ENCODE measurements at places on chromosomes 1 and 21. TPM values are rescaled to one million over a fixed set of nuclear protein-coding genes. Genes with fewer than 3 reads are reported as not detected.

Gene EPHB2
- 45.0 TPM for total RNA-seq

Gene BMP8A
- total RNA-seq: 0.07 TPM

Gene DTL
- 21.7 TPM for total RNA-seq

Gene SPRR5
- total RNA-seq: not detected

Gene SNAP47
- total RNA-seq: 29.0 TPM

Gene RGS16
- 0.25 TPM for total RNA-seq

Gene ITGB2
- total RNA-seq: 0.55 TPM

Gene DNMT3L
- not detected for total RNA-seq

Gene IRF6
- total RNA-seq: 0.12 TPM

Gene OSCP1
- 5.8 TPM for total RNA-seq

Gene KCNQ4
- total RNA-seq: 0.18 TPM

Gene ZFP69B
- total RNA-seq: 1.7 TPM

Gene UBL4B
- total RNA-seq: not detected

Gene TMEM79
- total RNA-seq: 6.8 TPM

Gene THEM5
- not detected for total RNA-seq

Gene CHODL
- not detected for total RNA-seq

Gene SYTL1
- 0.77 TPM for total RNA-seq

Gene OR14K1
- total RNA-seq: not detected

Gene JAM2
- total RNA-seq: not detected

Gene CACHD1
- total RNA-seq: 1.5 TPM

Gene ATF6
- total RNA-seq: 12.1 TPM

Gene KIRREL1
- total RNA-seq: 34.8 TPM

Gene EPHA2
- 153 TPM for total RNA-seq

Gene STYXL2
- total RNA-seq: not detected

Gene HMCN1
- 0.02 TPM for total RNA-seq

Gene NR5A2
- 5.2 TPM for total RNA-seq

Gene SELL
- total RNA-seq: 0.20 TPM

Gene ILF2
- 261 TPM for total RNA-seq

Gene FCN3
- total RNA-seq: not detected

Gene CACNA1S
- not detected for total RNA-seq

Gene LRRC3
- total RNA-seq: 2.1 TPM

Gene PGLYRP3
- not detected for total RNA-seq

Measured in A549 treated with CORT108297 at 1 μM for 4 hours (cell line).